ENCODE measurements at places on chromosomes 7 and 10.

- no peak for DNase-seq
These were observed 12.3 kb upstream of the ACSM6 start for GRCh38 chr10:95181726-95182125.

GRCh38 chr7:150787321-150788281 lies 12.6 kb downstream of the TMEM176B start:
- no peak for DNase-seq

DNA sequence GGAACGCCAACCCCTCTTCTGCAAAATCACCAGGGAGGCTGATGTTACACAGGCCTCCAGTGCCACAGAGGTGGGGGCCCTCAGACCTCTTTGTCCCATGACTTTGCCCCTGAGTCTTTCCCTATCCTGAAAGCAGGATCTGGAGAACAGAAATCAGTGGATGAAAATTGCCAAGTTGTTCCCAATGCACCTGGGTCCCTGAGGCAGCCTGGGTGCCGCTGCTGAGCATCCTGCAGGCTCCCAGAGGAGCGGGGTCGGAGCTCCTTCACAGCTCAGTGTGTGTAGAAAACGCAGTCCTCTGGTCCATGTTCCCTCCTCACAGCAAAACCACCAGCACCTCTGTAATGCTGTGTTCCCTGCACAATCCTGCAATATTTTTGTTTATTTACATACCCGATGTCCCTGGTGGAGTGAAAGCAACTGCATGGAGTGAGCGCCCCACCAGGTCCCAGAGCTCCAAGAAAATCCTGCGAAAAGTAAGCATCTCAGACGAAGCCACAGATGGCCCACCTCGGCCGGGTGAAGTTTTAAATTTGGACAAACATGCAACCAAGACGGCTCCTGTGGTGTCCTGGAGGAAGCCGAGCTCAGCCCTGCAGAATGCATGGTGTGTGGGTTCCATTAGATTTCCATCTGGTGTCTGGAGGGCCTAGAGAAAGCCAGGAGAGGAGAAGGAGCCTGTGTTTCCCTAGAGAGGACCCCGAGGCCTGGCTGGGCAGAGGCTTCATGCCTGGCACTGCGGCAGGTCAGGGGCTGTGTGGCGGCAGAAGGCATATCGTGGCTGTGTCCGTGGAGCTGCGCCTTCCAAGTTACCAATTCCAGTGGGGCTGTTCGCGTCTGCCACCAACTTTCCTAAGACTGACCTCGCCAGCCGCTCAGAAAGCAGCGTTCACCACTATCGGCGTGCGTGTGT lies 235.2 kb downstream of the WDR37 start:
- DNase-seq = no peak

GRCh38 chr10:11480687-11481086 lies 130.8 kb downstream of the USP6NL start:
- no peak for DNase-seq

GRCh38 chr7:68411742-68412141 lies 1186.5 kb upstream of the AUTS2 start:
- no peak for DNase-seq

GRCh38 chr7:5309146-5309545 lies 26.4 kb downstream of the SLC29A4 start:
- DNase-seq = no peak

DNA sequence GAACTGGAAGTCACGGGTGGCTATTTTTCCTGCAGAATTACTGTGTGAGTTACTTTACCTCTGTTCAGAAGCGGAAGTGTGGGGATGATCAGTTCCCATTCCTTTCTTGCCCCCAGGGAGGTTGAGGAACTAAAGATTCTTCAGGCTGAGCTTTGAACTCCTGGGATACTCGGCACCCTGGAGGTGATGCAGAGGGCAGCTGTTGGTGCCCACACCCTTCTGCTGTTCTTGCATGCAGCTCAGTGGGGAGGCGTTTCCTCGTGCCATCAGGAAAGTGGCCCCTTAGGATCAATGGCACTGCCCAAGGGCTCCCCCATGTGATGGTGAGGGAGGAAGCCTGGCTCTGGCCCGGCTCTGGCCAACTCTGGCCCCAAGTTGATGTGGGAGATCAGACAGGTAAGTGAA lies 44.7 kb upstream of the MXI1 start:
- no peak for DNase-seq

- peak; percentile 7 for DNase-seq
These were observed 12.9 kb upstream of the DENND2A start for GRCh38 chr7:140653319-140654108.

DNA sequence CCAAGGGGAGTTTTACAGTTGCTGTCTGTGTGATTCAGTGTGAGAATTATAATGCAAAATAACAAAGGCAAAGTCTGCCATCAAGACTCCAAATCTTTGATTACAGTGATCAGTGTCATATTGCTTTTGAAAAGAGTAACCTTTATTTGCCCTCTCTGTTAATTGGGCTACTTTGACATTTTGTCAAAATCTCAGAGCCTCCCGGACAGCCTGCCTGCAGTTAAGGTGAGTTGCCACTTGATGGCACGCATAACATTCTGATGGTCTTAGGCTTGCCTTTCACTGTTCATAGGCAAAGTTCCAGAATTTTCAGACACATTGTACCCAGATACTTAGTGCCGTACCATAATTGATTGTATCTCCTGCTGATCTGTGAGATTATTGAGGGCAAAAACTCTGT lies 253.5 kb downstream of the ABCA13 start:
- DNase-seq = no peak

DNA sequence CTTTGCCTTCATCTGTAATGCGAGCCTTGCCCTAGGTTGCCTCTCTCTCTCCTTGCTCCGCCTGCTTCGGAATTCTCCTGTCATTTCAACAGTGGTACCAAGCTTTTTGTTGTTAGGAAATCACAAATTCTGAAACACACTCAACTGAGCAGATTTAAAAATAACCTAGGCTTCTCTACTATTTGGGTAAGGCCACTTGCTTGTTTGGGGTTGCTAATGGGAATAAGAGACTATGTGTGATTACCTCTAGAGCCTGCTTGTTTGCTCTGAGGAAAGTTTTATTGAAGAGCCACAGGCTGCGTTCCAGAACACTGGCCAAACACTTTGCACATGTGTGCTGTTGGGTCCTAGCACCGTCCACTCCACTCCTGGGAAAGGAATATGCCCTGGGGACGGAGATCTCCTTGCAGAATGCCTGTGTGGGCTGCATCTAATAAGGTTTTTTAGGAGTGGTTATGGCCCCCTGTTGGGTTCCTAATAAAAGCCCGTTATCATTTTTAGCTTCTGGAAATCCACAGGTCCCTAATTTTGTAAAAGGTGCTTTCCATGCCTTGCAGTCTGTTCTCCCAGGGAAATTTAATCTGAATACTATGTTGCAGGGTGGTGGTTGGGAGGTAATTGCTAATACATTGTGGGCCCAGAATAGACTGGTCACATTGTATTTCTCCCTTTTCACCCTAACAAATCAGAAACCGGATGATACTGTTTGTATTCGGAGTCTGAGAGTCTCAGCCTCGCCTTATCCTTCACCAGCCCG lies 68.7 kb upstream of the KLF6 start:
- no peak for DNase-seq

GRCh38 chr7:148374396-148375259 lies 215.9 kb upstream of the C7orf33 start:
- no peak for DNase-seq

All from effector CD8-positive, alpha-beta T cell (primary cell).